Thoracic aorta (tissue), 2 donors: ENCODE measurements at places on chromosomes 13 and 19. TPM values are rescaled to one million over a fixed set of nuclear protein-coding genes. Genes with fewer than 3 reads are reported as not detected.

DNA sequence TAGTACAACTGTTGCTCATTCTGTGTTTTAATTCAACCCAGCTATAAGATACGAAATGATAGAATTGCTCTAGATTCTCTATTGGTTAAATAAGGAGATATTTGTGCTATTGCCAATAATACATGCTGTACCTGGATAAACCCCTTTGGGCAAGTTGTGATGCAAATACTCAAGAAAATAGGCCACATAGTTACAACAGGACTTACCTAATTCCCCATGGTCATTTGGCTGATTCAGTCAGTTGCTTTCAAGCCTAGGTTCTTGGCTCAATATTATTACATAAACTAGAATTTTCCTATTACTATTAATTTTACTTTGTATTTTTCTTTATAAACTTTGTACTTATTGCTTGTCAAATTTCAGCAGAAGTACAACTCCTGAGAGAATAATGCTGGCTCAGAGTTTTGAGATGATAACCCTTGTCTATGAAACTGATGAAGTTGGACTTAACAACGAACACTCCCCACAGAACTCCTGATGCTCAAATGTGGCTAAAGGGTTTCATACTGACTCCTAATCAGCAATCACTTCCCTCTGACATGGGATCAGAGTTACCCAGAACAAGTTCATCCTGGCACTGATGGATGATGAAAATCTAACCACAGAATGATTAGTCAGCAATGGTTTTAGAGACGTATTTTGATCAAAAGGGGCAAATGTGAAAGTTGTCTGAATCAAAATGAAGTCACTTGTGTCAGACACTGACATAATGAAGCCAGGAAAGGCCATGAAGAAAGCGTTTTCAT is 221.1 kb downstream of the ITGBL1 start:
- DNase-seq = no peak

- no peak for DNase-seq
These were observed 726.2 kb downstream of the PCDH9 start for GRCh38 chr13:66503890-66504289.

- no peak for DNase-seq
These were observed 20.2 kb downstream of the PAF1 start for GRCh38 chr19:39370735-39371134.

DNA sequence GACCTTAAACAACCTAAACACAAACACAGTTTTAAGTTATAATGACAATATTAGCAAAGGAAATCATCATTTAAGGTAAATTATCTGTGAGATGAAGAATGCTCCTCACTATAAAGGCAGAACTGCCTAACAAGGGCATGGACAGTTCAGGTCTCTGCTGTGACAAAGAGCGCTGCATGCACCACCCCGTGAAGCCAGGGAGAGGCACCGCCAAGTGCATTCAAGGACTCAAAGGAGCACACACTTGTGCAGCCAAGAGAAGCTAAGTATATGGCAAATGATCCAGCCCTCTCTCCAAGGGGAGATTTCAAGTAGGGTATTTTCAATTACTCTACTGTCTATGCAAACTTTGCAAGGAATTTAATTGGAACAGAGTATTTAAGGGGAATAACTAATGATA is 126.0 kb downstream of the RAP2A start:
- no peak for DNase-seq

GRCh38 chr19:6723738-6724137 is 3.3 kb upstream of the C3 start:
- DNase-seq = no peak

GRCh38 chr13:51355217-51355616 is 15.7 kb downstream of the SERPINE3 start:
- no peak for DNase-seq

- no peak for DNase-seq
These were observed 8.2 kb upstream of the ATF5 start for GRCh38 chr19:49920624-49921363.

GRCh38 chr19:7617172-7617571 is 12.2 kb downstream of the XAB2 start:
- DNase-seq = no peak

DNA sequence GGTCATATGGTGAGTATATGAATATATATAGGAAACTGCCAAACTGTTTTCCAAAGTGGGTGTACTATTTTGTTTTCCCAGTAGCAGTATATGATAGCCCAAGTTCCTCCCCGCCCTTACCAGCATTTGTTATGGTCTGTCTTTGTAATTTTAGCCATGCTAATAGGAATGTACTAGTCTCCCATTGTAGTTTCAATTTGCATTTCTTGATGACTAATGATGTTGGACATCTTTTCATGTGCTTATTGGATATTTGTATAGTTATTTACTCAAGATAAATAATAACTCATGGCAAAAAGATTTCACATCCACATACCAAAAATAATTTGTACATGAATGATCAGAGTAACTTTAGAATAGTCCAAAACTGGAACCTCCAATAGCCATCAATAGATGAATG is 75.3 kb upstream of the SERP2 start:
- DNase-seq = no peak

GRCh38 chr13:45306966-45307365 is 34.0 kb downstream of the TPT1 start:
- no peak for DNase-seq

DNA sequence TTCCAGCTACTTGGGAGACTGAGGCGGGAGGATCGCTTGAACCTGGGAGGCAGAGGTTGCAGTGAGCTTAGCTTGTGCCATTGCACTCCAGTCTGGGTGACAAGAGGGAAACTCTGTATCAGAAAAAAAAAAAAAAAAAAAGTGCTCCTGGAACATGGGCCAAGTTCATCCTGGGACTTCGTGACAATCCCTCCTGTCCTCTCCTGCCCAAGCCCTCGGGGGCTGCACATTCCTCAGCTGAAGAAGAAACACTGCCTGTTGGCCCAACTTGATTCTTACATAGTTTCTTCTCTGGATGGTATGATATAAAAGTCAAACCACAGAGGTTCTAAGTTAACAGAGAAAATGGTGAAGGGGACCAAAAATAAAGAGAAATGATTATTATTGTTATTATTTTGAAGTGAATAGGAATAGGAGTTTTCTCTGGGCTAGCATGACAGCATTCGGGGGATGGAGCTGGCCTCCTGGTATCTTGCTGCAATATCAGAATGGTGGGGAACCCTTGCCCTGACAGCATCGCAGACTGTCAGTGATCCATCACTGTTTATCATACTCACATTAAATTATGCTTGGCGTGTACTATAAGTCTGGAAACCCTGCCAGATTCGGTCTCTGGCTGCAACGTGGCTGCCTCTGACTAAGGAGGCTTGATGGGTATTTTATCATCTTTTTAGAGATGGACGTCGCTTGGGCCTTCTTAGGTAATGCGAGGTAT is 113.7 kb upstream of the OXGR1 start:
- DNase-seq = no peak

DNA sequence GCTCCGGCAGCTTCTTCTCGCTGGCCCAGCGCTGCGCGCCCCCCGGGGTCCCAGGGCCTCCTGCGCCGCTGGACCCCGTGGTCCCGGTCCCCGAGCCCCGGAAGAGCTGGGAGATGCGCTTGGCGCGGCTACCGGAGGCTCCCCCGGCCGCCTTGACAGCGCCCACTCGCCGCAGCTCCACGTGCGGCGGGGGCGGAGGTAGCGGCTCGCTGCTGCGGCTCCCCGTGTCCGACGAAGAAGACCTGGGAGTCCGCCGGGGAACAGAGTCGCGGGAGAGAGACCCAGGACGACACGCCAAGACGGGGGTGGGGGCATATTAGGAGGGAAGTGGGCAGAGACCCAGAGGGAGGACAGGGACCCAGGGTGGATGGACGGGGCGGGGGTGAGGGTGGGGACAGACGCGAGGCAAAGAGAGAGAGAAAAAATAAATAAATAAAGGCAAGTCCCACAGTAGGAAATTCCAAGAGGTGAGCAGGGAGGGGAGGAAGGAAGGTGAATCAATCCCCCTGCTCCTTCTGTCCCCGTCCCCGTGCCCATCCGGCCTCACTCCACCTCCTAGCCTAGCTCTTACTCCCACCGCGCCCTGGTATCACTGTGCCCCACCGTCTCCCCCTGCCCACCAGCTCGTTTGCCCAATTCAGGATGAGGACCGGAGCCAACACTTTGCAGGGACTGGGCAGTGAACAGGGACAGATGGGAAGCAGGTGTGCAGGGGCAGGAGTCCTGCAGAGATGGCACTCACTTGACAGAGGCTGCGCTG is 826 bp downstream of the RASIP1 start:
- DNase-seq = no peak

DNA sequence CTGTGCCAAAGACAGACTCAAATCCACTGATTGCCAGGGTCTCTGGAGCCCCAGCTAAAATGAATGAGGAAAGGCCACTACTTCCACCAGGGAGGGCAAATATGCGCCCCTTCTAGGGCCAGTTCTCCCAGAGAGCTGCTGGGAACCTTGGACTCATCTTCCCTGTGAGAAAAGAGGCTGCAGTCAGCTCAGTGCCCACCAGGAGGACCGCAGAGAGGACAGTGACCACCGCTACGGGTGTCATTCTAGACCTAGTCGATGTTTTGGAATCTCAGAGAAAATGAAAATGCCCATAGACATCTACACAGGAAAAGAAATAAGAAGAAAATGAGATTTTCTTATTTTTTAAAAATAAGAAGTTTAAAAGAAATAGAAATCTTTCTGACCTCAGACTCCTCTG is 235.1 kb downstream of the UQCRFS1 start:
- DNase-seq = no peak

DNA sequence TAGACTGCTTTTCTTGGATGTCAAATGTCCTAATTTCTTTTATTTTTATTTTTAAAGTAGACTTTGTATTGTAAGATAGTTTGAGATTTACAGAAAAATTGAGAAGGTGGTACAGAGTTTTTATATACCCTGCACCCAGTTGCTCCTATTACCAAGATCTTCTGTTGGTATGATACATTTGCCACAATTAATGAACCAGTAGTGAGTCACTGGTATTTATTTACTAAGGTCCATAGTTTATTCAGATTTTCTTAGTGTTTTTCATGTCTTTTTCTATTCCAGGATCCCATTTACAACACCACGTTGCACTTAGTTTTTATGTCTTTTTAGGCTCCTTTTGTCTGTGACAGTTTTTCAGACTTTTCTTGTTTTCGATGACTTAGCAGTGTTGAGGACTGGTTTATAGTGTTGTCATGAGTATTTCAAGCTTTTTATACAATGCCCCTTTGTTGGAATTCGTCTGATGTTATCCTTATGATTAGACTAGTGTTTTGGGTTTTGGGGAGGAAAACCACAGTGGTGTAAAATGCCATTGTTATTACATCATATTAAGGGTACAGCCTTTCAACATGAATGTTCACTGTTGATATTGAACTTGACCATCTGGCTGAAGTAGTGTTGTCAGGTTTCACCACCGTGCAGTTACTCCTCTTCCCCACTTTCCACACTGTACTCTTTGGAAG is 35.9 kb downstream of the COG3 start:
- no peak for DNase-seq

DNA sequence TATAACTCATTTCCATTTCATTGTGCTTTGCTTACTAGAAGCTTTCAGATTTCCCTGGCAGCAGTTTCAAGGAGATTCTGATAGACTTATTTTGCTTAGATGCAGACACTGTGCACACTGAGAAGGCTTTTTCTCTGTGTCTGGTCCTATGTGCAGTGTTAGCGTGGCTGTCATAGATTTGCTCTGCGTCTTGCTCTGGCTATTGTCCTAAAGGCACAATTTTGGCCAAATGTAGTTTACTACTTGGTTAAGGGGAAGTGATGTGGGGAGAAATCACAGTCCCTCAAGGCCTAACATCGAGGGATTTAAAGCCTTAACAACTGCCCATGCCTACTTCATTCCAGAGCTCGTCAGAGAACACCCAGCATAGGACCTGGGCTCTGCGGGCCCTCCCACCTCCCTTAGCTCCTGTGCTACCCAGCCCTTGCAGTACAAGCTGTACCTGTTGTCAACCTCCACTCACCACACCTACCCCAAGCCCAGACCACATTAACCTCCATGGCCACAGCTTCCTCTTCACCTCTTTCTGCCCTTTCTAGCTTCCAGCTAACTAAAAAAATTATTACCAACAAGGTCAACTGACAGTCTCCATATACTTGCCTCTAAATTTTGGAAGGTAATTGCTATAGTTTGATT is 38.9 kb upstream of the KATNAL1 start:
- DNase-seq = no peak

The HCN2 gene
- total RNA-seq = not detected

The FSD1 gene
- not detected for total RNA-seq

The ATP1A3 gene
- total RNA-seq = 0.14 TPM

The STOML3 gene
- total RNA-seq = not detected
